ENCODE measurements at places on chromosomes 1 and 21. TPM values are rescaled to one million over a fixed set of nuclear protein-coding genes. Genes with fewer than 3 reads are reported as not detected.
A peak's percentile ranks its signal among the peaks of the same experiment; 100 is the strongest.

Gene NT5C1A
- not detected for total RNA-seq

Gene RNU1-2
- total RNA-seq, result 1,905 TPM

GRCh38 chr1:84401156-84401555 is 2.9 kb downstream of the DNASE2B start:
- H3K4me1 ChIP-seq, result peaks cover 2% of the 10 kb centered on the region
- no peak overlapping the region for H3K4me3 ChIP-seq
- no peaks in the 10 kb centered on the region for H3K36me3 ChIP-seq
- no peak overlapping the region for H3K27ac ChIP-seq
- no peak for DNase-seq
- no peaks in the 10 kb centered on the region for H3K27me3 ChIP-seq

Gene ACTN2
- not detected for total RNA-seq

DNA sequence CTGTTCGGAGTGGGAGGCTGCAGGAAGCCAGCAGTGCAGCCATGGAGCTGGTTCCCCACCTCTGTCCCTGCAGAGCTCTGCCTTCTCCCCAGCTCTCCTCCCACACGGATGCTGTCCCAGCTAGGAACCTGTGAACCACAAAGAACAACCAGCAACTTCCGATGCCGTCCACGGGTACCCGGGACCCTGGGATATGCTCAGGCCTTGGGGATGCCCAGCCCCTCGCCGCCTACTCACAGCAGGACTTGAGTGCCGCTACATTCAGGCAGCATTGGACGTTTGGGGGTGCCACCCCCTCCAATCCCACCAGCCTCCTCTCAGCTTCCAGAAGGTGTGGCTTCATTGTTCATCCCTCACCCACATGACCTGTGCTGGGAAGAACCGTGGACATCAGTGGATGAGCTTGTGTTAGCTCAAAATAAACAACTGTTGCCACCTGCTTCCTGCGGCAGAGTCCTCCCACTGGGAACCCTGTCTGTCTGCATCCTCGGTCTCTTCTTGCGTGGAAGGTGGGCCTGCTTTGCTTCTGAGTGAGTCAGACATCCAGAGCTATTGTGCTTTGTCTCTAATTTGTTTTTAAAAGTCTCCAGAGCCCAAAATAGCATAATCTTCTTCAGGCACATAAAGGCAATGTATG is 20.1 kb upstream of the AJAP1 start:
- no peaks in the 10 kb centered on the region for H3K4me1 ChIP-seq
- H3K4me3 ChIP-seq, result no peak overlapping the region
- H3K36me3 ChIP-seq, result no peaks in the 10 kb centered on the region
- no peak overlapping the region for H3K27ac ChIP-seq

DNA sequence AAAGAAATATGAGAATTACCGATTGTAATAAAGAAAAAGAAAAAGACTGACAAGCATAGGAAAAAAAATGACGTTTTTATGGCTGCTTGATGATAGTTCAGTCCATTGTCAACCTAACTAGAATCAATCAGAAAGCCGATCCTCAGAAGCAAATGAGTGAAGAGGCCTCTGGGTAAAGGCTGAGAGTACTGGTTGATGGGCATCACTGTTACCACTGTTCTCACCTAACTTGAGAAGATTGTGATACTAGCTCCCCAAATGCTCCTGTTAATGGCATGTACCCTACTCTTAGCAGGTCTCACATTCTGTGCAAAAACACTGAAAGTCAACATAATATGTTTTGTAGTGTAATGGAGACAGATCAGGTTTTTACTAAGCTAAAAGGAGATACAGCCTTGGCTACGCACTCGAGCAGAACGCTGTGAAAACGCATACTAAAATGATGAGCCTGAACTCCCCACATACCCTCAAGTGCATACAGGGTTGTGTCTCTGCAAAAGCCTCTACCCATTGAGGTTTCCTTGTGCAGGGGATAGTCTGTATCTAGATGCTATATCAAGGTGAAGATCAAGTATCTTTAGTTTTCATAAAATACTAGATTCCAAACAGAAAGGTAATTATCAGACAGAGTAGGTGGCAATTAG is 554.6 kb downstream of the SMYD3 start:
- DNase-seq, result no peak
- H3K36me3 ChIP-seq, result no peaks in the 10 kb centered on the region
- no peak overlapping the region for H3K27ac ChIP-seq
- no peak overlapping the region for H3K4me3 ChIP-seq

DNA sequence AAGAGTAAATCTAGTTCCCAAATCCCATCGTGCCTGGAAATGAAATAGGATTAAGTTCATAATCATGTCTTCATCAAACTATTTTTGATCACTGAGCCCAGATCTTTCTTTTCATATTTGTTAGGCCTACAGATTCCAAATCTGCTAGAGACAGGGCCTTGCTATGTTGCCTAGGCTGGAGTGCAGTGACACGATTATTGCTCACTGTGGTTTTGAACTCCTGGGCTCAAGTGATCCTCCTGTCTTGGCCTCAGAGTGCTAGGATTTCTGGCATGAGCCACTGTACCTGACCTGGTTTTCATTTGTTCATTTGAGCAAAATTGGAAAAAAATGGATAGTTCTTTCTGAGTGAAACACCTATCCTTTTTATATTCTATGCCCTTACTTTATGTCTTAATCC is 28.0 kb upstream of the DIPK1A start:
- no peaks in the 10 kb centered on the region for H3K36me3 ChIP-seq
- no peak for DNase-seq

DNA sequence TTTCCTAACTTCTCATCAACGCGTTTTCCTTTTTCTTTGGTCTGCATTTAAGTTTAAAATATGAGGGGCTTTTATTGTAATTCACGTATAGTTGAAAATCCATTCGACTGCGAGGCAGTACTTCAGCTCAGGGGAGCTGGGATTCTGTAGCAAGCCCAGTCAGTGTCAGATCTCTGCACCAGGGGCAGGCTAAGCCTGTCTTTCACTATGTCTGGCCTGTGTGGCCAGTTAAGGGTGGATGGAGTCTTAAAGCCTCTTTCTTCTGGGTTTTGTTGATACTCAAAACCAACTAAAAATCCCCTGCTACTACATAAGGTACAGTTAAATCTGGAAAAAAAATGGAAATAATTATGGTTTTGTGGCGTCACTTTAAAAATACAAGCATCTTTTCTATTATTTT is 124.7 kb downstream of the TYW3 start:
- no peak overlapping the region for H3K4me3 ChIP-seq
- DNase-seq, result no peak
- peak overlapping the region; percentile 65 for H3K27ac ChIP-seq

- no peak overlapping the region for H3K27ac ChIP-seq
- H3K4me3 ChIP-seq, result no peak overlapping the region
- DNase-seq, result no peak
- no peaks in the 10 kb centered on the region for H3K36me3 ChIP-seq
- H3K27me3 ChIP-seq, result peaks cover 17% of the 10 kb centered on the region
- no peaks in the 10 kb centered on the region for H3K4me1 ChIP-seq
Observed at GRCh38 chr21:42187976-42188653, 30.8 kb upstream of the ABCG1 start.

GRCh38 chr1:27521336-27521831 is 31.4 kb upstream of the WASF2 start:
- DNase-seq, result no peak
- H3K27me3 ChIP-seq, result no peaks in the 10 kb centered on the region
- H3K27ac ChIP-seq, result no peak overlapping the region
- H3K36me3 ChIP-seq, result no peaks in the 10 kb centered on the region

DNA sequence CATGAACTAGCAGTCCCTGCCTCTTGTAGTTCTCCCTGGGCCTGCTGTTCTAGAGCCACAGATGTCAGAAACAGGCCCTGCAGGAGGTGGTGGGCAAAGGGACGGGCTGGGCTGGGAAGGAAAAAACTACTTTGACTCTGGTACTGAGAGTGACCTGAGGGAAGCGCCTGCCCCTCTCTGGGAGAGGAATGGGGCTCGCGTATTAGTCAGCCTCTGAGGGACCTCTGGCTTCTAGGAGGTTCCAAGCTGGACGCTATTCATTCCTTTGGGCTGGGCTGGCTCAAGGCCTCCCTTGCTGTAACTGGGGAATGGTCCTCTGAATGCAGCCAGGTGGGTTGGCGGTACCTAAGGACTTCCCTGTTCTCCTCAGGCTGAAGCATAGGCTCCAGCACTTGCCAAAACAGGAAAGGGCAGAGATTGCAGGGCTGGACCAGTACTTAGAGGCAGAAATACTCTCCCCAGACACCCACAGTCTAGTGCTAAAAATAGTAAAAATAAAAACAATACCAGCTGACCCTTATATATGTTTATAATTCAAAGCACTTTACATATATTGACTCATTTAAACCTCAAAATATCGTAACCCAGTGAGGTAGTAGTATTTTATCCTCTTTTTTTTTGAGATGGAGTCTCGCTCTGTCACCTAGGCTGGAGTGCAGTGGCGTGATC is 7.1 kb downstream of the POMGNT1 start:
- no peak overlapping the region for H3K4me3 ChIP-seq
- peaks cover 15% of the 10 kb centered on the region for H3K4me1 ChIP-seq

DNA sequence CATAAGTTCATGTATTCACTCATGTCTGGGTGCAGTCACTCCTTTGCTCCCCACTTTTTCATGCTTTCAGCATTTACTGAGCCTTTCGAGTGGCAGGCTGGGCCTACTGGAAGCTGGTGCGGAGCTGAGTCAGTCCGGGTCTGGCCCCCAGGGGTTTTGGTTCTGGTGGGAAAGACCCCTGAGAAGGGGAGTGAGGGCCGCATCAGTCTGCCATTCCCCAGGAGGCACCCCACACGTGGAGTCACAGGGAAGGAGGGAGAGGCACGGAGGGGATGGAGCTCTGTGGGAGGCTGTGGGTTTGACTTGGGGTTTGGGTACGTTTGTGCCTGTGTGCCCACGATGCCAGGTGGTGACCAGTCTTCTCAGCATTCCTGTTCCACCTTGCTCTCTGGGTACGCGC is 87.9 kb downstream of the PTPRU start:
- no peaks in the 10 kb centered on the region for H3K27me3 ChIP-seq
- H3K27ac ChIP-seq, result no peak overlapping the region
- peaks cover 9% of the 10 kb centered on the region for H3K36me3 ChIP-seq
- no peaks in the 10 kb centered on the region for H3K4me1 ChIP-seq
- H3K4me3 ChIP-seq, result no peak overlapping the region

DNA sequence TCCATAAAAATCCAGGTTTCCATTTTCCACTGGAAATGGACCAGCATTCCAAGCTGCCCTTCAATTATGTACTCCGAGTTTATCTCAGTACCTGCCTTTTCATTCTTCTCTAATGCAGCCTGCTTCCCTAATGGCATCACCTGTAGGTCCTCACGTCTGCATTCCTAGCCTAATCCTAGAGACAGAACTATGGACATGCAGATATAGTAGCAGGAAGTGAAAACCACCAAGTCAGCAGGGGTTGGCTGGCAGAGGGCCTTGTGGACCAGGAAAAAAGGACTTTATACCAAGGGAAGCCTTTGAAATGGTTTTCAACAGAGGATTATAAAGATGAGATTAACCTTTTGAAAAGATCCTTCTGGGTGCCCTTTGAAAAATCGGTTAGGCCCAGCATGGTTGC is 135.7 kb upstream of the L1TD1 start:
- no peak overlapping the region for H3K4me3 ChIP-seq
- no peaks in the 10 kb centered on the region for H3K4me1 ChIP-seq
- no peak overlapping the region for H3K27ac ChIP-seq
- H3K36me3 ChIP-seq, result no peaks in the 10 kb centered on the region

GRCh38 chr21:35921471-35921870 is 138.9 kb downstream of the SETD4 start:
- H3K36me3 ChIP-seq, result peaks cover 11% of the 10 kb centered on the region
- no peak overlapping the region for H3K4me3 ChIP-seq
- H3K27ac ChIP-seq, result no peak overlapping the region
- H3K27me3 ChIP-seq, result no peaks in the 10 kb centered on the region

DNA sequence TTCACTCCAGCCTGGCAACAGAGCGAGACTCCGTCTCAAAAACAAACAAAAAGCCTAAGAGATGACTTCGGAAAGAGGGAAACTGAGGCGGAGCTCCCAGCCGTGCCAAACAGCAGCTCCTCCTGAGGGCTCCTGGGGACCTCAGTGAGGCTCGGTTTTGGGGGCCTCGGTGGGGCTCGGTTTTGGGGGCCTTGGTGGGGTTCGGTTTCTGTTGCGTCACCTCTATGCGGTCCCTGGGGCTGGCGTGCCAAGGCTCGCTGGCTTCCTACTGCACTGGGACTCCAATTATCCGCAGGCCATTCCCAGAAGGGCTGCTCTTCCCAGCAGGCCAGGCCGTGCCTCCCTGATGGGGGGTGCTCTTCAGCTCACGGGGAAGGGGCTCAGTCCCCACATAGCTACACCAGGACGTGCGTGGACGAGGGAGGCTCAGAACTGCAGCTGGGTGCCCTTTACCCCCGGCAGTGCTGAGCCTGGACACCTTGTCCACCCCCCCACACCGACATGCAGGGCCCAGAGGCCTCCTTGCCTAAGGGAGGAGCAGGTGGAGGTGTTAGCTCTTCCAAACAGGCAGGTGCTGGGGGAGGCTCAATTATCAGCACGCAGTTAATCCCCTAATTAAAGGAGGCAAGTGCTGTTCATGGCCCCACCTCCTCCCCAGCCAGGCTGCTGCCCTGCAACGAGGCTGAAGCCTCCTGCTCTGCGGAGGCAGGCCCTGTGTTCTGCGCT is 5.1 kb upstream of the C1orf159 start:
- H3K4me1 ChIP-seq, result peaks cover 8% of the 10 kb centered on the region
- peaks cover 19% of the 10 kb centered on the region for H3K36me3 ChIP-seq
- no peak overlapping the region for H3K4me3 ChIP-seq
- no peaks in the 10 kb centered on the region for H3K27me3 ChIP-seq

- no peaks in the 10 kb centered on the region for H3K27me3 ChIP-seq
- H3K4me1 ChIP-seq, result no peaks in the 10 kb centered on the region
- H3K36me3 ChIP-seq, result no peaks in the 10 kb centered on the region
- DNase-seq, result no peak
Observed at GRCh38 chr1:28027660-28028059, 60.8 kb downstream of the EYA3 start.

DNA sequence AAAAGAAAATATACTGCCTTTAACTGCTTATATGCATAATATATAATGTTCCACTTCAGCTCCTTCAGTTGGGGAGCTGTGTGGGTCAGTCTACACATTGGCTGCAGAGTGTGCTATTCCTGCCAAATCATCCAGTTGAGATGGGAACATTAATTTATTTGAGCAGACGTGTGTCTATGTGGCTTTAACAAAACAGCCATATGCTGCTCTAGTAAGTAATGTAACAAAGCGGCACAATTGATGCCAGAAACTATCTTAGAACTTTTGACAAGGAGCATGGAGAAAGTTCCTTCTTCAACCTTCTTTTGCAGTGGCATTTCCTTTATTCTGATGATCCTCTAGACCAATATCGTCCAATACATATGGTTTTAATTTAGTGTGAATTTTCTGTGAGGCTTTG is 285.9 kb upstream of the C1orf87 start:
- H3K27ac ChIP-seq, result no peak overlapping the region
- DNase-seq, result no peak
- H3K4me1 ChIP-seq, result no peaks in the 10 kb centered on the region

Gene SORT1
- 46.3 TPM for total RNA-seq

DNA sequence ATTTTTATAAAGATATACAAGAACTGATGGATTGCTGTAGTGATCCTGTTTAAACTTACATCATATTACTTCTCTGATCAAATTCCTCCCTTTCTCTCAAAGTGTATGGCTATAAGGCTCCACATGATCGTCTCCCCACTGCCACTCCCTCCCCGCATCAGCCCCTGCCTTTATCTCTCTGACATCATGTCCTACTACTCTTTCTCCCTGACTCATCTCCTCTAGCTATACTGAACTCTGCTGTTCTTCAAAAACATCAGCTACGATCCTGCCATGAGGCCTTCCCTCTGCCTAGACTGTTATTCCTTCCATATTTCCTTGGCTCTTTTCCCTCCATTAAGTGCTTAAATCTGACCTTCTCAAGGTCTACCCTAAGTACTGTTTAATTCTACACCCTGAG is 22.8 kb downstream of the HFM1 start:
- H3K27me3 ChIP-seq, result no peaks in the 10 kb centered on the region
- H3K36me3 ChIP-seq, result no peaks in the 10 kb centered on the region
- H3K27ac ChIP-seq, result no peak overlapping the region
- no peak for DNase-seq

GRCh38 chr1:229980009-229980408 is 87.0 kb upstream of the GALNT2 start:
- H3K36me3 ChIP-seq, result no peaks in the 10 kb centered on the region
- no peak overlapping the region for H3K4me3 ChIP-seq
- H3K27ac ChIP-seq, result no peak overlapping the region
- peaks cover 11% of the 10 kb centered on the region for H3K4me1 ChIP-seq
